ENCODE measurements at places on chromosomes 3 and 15.

GRCh38 chr3:143612541-143612940, 235.7 kb downstream of the SLC9A9 start:
- no peak for DNase-seq

GRCh38 chr15:41914411-41914810, 20.6 kb upstream of the SPTBN5 start:
- DNase-seq, result no peak

- DNase-seq, result no peak
Observed at GRCh38 chr3:112364291-112364690, 31.3 kb downstream of the CD200 start.

DNA sequence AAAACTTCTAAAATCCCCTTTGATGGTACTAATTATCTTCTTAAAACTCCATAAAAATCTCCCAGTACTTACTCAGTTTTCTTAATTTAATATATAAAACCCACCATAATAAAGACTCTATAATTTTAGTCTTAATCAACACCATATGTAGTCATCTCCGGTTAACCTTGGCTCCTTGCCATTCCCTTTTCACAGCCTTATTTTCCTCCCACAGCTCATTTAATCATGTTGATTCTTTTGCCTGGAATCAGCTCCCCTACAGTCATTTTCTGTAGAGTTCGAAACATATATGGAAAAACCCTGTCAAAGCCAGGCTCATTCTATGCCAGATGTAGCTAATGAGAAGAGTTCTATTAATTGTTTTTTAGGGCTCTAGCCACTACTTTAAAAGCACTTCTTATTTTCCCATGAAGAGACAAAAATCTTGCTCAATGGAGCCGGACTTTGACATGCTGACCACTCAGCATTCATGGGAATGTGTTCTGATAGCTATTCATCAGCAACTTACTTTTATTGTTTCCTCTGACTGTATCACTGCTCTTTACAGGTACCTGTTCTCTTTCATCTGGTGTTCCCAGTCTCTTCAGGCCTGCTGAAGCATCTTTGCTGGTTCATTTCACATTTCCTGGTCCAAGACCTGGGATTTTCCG, 573.4 kb downstream of the NAALADL2 start:
- no peak for DNase-seq

GRCh38 chr3:184315543-184315867, 1.1 kb downstream of the EIF4G1 start:
- no peak for DNase-seq

- no peak for DNase-seq
Observed at GRCh38 chr3:117380631-117381030, 671.1 kb downstream of the TUSC7 start.

DNA sequence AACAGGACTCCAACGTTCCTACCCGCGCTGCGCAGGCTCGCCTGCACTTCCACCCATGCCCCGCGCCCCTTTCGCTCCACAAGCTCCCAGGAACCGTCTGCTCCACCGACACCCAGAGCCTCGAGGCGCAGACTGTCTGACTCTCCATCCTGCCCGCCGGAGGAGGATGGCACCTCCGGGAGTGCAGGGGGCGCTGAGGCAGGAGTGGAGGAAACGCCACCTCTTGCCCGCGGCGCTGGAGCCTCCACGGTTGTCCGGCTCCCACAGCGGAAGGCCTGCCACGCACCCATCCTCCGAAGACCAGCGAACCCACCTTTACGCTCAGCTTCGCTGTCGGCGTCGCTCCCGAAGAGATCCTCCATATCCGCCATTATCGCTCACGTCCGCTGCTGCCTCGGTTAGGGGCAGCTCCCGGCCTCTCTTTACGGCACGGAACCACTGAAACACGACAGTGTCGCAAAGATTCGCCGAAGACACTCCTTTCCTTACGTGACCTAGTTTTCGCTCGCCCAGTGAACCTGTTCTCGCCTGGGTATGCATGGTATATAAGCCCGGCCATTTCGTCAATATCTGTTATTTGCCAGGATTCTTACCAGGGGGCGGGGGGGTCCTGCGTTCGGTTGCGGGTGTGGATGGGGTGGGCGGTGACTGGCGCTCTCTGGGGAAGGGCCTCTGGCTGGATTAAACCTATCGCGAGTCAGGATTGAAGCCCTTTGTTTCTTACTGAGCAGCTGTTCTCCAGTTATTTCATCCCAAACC, at the start of gene LEO1:
LEO1 (minus strand) TSS at position 404 of the 759 bp plus-strand sequence; CDS start at position 371, 33 bp downstream.
- peak; percentile 80 for DNase-seq

- no peak for DNase-seq
Observed at GRCh38 chr3:124731760-124732159, 1.5 kb downstream of the UMPS start.

DNA sequence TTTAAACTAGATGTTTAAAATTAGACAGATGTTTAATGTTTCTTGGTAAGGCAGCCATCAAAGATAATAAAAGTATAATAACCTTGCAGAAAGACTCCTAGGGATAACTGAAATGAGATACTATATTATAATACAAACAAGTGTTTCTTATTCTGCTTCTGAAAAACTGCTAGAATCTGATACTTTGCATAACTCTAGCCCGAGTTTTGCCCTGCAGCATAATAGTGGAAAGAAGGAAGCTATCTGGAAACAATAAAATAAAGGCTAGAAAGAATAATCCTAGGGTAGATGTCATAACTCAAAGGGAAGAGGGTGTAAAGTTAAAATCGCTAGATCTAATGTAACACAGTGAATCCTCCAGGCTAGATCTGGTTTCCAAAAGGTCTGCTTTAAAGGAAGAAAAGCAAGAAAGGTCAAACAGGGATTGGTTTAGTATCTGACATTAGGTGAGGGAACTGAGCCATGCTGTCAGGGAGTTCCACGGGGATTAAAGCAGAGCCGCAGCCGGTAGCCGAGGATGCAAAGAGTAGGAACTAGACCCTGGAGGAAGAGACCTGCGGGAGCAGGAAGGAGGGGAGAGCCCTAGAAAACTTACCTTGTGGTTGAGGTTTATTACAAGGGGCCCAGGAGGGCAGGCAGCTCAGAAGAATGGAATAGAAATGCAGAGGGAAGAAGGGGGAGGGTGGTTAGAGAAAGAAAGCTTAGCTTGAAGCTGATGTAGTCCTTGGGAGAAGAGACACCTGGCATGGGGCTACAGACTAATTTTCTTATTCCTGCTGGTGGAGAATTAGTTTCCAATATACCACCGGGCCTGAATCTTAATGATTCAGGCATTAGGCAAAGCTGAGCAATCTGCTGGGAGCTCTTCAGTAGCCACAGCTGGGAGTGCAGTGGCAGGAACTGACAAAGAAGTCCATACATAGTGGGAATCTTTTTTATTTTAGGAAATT, 46.1 kb upstream of the TUSC7 start:
- DNase-seq, result no peak

DNA sequence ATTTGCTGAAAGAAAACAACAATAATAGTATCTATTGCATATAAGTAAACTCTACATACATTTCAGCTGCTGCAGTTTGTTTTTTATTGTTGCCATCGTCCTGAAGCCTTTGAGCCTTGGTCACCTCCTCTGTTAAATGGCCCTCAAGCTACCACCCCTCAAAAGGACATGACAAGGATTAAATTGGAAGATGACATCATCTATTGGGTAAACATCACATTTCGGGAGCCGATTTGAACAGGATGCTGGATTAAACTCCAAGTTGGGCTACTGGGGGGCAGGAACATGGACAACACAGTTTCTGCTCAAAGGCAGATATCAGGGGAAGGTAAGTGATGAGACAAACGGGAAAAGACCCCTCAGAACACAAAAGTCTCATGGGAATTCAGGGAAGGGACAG, 92.3 kb upstream of the ATP2B2 start:
- DNase-seq, result no peak
